ENCODE measurements at places on chromosomes 2 and 18.

- no peak for DNase-seq
These were observed 149.3 kb downstream of the HAUS1 start for GRCh38 chr18:46253498-46253897.

GRCh38 chr2:11411768-11412448, 54.1 kb downstream of the E2F6 start:
- DNase-seq = no peak

DNA sequence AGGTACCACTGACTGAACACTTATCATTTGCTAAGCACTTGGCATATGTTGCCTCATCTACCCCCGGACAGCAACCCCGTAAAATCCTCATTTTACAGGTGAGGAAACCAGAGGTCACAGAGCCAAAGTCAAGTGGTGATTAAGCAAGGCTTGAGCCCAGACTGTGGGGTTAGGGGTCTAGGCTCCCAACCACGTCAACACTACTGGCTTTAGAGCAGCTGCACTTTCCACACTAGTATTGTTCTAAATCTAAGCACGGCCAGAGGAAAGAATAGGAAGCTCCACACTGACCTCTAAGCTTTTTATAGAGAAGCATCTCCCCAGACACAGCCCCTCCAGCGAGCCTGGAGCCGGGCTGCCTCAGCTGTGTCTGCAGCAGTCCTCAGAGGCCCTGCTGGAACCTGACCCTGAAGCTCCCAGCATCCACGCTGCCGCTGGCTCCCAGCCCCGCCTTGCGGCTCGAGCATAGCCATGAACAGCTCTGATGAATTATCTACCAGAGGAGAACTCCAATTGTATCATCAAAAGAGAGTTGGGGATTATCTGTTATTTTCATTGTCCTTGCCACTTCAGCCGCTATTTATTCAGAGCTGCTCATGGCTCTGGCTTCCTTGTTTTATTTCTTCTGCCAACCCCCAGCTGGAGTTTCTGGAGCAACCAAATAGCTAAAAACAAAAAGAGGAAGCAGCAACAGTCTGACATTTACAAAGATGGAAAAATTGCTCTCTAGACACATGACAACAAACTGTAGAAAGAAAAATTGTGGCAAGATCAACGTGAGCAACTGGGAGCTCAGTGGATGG, 62.2 kb upstream of the RTN4 start:
- DNase-seq = no peak

GRCh38 chr2:152925547-152926448, 207.4 kb downstream of the ARL6IP6 start:
- no peak for DNase-seq

GRCh38 chr2:201969938-201970785, 63.5 kb upstream of the FZD7 start:
- DNase-seq = no peak

DNA sequence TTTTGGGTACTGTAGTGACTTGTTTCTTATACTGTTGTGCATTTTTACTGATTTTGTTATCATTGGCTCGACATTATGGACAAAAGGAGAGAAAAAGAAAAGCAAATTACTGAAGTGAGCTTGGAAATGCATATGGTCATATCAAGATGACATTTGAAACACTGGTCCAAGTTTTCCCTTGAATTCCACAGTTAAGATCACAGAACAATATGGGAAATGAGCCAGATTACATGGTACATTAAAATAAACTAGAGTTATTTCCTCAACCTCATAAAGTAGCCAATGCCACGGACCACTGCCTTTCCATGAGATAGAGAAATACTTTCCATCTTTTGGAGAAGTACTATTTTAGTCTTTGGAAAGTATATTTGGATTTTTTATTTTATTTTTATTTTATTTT, 62.0 kb upstream of the SGPP2 start:
- DNase-seq = no peak

- DNase-seq = no peak
These were observed 257.5 kb upstream of the FN1 start for GRCh38 chr2:215693193-215693998.

DNA sequence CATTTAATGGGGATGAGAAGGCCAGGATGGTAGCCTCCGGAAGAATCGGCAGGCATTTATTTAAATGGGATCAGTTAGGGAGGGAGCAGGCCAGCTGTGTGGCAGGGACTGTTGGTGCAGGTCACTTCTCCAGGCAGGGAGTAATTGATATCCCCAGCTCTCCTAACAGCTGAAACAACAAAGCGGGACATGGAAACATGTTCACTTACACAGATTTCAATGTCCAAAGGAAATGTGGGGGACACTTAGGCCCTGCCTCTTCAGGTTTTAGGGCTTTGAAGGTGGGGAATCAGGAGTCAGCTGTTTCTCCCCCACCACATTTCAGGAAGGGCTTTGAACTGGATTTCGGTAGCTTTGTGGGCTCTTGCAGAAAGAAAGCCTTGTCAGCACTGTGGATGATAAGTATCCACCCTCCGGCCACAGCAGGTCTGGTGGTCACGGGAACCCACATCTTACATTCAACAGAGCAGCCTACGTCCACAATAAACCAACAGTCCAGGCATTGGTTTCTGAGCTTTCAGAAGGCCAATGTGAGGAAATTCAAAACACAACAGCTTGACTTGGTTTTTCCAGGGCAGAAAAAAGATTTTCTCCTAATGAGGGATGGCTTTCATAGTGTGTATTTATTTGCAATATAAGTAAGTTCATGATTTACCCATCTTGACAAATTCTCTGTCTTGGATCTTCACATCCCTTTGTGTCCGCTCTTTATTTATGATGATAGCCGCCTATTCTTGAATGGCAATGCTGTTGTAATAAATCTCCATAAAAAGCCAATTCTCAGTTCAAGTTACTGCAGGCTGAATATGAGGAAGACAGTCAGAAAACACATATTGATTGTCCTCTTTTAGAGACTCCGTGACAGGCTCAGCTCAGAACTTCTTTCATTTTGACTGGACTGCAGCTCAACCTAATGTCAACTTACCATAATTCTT, 96.6 kb upstream of the NRP2 start:
- no peak for DNase-seq

DNA sequence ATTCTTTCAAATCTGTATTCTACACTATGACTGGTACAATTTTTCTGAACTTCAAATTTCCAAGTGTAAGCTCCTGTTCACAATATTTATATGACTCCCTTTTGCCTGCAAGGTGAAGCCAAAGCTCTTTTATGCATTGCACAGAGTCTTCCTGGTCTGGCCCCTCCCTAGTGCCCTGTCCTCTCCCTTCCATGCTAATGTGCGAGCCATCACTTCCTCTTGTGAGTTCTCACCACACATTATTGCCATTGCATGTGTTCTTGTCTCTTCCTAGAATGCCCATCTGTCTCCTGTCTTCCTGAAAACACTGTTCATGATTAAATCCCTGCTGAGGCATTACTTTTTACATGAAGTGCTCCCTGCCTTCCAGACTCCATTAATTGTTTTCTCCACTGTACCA, 169.9 kb downstream of the MC4R start:
- DNase-seq = no peak

GRCh38 chr2:70425682-70426301, 123.9 kb upstream of the FAM136A start:
- DNase-seq = no peak

GRCh38 chr2:26326514-26326913, 19.4 kb upstream of the SELENOI start:
- no peak for DNase-seq
